Activated naive CD4-positive, alpha-beta T cell (primary cell): ENCODE measurements at places on chromosomes 2 and 18.

- DNase-seq, result no peak
Observed at GRCh38 chr18:12254136-12254819, at the start of gene CIDEA. Gene CIDEA, plus strand, starts transcription at chr18:12254361. Its CDS starts 23 bp downstream, at chr18:12254384.

- no peak for DNase-seq
Observed at GRCh38 chr2:239825705-239825979, 199.5 kb downstream of the NDUFA10 start.

- no peak for DNase-seq
Observed at GRCh38 chr2:136393514-136393913, 275.6 kb upstream of the CXCR4 start.

DNA sequence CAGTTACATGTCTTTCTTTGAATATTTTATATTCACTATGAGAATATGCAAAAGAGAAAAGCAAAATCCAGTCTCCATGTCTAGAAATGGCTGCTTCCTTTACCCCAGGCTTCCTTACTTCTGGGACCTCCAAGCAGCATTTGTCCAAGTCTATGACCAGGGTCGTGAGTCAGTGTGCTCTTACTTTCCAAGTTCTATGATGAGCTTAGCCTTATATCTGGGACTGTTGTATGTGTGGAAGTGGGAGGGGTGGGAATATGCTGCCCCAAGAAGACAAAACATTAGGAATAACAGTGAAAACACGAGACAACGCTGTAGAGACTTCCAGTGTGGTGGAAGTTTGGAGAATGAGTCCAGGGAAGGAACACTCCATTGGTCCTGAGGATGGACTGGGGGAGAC lies 21.2 kb upstream of the CHRNA1 start:
- DNase-seq, result no peak

GRCh38 chr2:143850084-143850483 lies 669.8 kb downstream of the ZEB2 start:
- no peak for DNase-seq
